ENCODE measurements at places on chromosomes 2 and 18.
A peak's percentile ranks its signal among the peaks of the same experiment; 100 is the strongest.

DNA sequence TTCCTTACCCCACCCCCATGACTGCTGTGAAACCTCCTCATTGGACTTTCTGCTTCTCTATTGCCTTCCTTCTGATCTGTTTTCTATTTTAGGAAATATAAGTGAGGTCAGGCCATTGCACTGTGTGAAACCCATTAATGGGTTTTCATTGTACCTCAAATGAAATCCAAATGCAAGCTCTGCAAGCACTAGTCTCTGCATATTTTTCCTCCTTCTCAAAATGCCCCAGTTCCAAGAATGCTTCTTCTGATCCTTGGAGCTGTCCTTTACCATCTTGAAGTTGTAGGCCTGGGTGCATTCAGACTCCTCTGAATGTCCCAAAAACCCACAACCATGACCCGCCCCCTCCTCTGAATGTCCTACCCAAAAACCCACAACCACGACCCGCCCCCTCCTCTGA is 8.2 kb downstream of the IL1A start:
- DNase-seq: no peak

- no peak for DNase-seq
Measured at GRCh38 chr2:24838541-24838940, 45.3 kb downstream of the CENPO start.

DNA sequence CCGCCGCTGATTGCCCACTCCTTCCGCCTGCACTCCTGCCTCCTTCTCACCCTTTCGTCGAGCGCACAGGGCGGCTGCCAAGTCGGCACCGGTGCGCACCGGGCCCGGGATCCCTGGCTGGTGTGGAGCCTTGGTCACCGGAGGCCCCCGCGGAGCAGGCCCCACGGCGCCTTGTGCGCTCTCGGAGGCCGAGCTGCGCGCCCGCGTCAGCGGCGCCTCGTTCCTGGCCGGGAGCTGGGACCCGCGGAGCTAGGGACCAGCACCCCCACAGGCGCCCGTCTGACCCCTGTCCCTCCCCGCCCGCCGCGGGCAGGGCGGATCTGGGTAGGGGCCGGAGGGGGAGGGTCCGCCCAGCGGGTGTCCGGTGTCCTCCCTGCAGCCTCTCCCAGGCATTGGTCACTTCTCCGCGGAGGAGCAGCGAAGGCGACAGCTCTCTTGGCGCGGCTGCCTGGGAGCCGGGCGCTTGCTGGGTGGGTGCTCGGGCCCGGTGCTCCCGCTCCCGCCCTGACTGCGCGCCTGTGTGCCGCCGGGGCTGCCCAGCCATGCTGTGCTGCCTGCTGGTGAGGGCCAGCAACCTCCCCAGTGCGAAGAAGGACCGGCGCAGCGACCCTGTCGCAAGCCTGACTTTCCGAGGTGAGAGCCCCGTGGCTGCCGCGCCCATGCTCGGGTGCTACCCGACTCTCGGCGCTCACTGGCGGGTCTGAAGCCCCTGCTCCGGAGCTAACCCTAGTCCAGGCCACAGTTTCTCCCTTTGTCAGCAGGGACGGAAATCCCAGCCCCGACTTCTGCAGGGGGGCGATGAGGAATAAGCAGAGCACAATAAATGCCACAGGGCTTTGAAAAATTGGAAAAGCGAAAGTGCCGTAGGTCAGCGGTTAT is 13.2 kb downstream of the DYSF start:
- no peak for DNase-seq

GRCh38 chr2:67674668-67675067 is 277.5 kb downstream of the ETAA1 start:
- no peak for DNase-seq

DNA sequence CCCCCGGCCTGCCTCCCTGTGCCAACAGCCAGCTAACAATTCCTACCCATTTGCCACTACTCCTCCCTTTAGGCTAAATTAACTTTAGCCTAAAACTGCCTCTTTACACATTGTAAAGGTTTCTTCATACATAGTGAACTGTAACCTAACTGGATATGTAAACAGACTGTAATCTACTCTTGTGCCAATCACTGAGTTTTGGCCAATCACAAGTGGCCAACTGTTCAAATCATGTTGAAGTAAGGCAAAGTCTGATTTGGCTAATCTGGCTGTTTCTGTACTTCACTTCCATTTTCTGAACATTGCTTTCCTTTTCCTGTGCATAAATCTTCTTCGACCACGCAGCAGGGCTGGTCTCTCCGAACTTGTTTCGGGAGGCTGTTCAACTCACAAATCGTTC is 103.6 kb upstream of the LYPD6 start:
- DNase-seq: no peak

GRCh38 chr2:20555954-20556353 is 94.9 kb downstream of the HS1BP3 start:
- no peak for DNase-seq

DNA sequence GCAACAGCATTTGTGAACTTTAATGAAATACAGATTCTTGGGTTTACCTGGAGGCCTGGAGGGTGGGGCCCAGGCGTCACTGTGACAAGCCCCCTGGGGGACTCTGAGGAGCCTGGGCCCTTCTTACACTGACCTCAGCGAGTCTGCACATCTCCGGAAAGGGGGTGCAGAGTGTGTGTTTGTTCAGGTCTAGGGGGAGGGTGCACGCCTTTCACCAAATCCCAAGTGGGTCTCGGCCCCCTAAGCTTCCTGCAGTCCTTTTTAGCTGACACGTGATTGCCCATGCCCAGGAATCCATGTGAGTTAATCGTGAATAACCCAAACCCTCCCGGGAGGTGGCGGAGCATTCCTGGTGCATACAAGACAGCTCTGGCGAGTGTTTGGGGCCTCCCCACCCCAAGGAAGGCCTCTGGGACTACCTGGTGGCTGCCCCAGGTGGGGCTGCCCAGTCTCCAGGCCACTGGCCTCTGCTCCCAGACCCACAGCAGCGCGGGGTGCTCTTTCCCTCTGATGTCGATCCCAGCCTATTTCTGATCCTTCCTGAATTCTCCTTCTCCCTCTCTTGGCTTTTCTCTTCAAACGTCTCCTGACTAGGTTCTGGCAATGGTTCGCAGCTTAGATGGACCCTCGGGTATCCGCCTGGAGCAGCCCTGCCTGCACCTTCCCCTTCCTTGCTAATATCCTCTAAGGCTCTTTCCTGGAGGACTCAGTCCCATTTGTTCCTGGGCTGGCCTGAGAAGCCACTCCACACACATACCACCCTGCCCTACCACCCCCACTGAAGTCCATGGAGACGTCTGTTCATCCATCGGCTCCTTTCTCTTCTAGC is 10.0 kb downstream of the NGEF start:
- no peak for DNase-seq

DNA sequence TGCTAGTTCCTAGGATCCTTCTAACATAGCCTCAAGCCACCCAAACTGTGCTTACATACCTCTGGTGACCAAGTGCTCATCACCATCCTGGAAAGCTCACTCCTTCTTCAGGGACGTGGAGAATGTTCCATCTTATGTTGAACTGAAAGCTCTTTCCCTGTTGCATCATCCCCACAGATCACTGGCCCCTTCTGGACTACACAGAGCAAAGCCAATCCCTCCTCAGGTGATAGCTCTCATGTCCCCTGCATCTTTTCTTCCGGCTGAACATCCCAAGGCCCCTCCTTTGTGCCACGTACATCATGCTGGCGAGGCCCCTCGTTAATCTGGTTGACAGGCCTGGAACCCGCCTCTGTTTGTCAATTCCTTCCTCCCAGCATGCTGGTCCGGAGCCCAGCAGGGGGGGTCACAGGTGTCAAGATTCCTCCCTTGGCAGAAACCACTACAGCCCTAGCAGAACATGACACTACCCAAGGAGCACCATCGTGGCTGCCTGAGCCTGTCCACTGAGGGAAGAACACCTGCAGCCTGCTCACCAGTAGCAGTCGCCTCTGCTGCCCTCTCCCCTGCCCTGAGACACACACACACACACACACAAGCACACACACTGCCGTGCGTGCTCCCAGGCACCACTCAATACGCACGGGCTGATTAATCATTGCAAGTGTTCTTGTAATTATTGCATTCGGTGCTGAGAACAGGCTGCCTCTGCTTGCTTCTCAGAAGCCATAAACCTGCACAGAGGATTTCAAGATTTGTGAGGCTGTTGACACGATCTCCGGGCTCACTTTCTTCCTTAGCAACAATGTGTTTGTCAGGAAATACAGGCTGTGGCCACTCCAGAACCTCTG is 6.3 kb upstream of the KCNK3 start:
- DNase-seq: no peak

- DNase-seq: no peak
Measured at GRCh38 chr2:42590176-42590575, 21.7 kb downstream of the MTA3 start.

DNA sequence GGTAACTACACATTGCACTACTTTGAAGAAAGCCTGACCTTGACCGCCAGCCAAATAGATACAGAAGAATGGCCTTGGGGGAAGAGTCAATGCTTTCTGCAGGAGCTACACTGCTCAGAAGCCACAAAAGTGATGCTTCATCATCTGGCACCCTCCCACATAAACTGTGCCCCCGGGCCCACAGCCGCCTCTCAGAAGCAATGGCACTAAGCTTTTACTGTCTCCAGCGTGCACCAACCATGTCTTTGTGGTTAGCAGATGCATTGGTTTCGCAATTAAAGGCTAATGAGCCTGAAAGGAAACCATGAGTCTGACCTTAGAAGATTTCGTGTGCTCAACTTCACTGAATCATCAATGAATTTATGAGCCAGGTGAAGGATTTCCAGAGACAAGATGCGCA is 209.4 kb upstream of the TRIB2 start:
- DNase-seq: peak; percentile 34

- DNase-seq: peak; percentile 40
Measured at GRCh38 chr18:79374408-79375171, 21.1 kb upstream of the NFATC1 start.

- no peak for DNase-seq
Measured at GRCh38 chr2:2294183-2294690, 36.8 kb downstream of the MYT1L start.

DNA sequence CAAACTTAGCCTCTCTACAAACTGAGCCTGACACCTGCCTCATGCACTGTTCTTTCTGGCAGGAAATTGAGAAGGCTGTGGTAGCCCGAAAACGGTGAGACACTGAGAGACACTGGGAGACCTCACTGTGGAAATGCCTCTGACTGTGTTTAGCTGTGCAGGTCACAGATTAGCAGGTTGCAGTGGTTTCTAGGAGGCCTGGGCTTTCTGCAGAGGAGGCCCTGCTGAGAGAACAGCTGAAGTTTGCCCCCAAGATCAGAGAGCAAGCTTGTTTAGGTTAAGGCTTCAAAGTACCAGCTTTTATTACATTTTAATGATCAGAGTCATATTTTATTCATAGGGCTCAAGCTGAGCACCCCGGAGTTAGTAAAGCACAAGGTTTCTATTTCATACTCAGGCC is 68.7 kb upstream of the LYPD6 start:
- no peak for DNase-seq

- no peak for DNase-seq
Measured at GRCh38 chr2:6972067-6972710, 55.0 kb downstream of the RNF144A start.

- no peak for DNase-seq
Measured at GRCh38 chr18:4836141-4836540, 360.9 kb downstream of the AKAIN1 start.

DNA sequence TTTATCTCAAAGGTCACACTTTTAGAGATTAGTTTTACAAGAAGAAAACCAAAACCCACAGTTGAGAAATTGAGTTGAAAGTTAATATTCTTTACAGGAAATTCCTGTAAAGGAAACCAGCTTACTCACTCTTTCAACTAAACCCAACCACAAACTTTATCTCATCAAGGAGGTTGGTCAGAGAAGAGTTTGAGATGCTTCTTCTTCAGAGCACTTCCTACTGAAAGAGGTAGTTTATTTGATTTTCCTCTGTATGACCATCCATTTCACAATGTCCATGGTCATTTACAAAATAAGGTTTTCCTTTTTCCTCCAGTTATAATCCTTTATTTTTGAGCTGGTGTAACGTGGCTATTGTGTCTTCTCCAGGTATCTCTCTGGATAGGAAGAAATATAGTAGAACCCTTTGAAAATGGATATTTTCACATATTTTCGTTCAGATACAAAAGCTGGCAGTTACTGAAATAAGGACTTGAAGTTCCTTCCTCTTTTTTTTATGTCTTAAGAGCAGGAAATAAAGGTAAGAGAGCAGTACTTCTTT is 4.5 kb upstream of the IL18RAP start:
- no peak for DNase-seq

GRCh38 chr2:122237450-122237849 is 482.0 kb downstream of the TSN start:
- DNase-seq: no peak

- no peak for DNase-seq
Measured at GRCh38 chr2:173982918-173983317, 17.7 kb upstream of the SP3 start.

DNA sequence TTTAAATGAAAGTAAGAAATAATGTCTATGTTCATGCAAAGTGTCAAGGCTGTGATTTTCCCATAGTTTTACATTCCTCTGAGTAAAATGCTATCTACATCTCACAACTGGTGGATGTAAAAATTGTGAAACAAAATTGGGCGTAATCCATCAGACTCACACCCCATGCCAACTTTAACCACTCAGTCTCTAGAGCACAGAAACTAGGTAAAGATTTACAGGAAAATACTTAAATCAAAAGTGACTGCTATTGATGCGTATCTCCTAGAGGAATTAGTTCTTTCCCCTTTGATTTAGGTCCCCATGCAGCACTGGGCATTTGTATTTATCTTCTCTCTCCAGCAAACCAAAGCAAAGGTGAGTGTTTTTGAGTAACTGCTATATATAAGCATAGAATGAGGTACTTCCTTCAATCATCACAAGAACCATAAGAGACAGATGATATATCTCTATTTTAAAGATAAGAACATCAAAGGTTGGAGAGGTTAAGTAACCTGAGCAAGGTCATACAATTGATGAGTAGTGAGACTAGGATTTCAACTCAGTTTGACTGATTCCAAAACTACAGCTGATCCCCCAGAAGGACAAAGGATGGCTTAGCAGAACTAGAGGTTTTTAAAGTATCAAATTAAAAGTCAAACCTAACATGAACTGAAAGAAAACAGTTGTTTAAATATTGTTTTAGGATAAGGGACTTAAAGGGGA is 594.0 kb upstream of the ACVR2A start:
- DNase-seq: no peak

DNA sequence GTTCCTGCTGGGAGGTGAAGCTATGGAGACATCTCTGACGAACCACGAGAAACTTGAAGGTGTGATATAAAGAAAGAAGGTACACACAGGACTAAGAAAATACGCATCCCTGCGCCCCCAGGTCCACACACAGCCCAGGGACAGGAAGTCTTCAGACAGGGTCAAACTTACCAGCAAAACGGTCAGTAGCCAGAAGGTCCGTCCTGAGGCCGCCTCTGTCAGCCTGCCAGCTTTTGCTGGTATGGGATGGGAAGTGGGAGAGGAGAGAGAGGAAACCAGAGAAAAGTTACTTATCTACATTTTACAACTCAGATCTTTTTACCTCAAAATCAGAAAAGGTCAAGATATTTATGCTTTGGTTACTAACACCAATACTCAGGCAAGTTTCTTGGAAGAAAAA is 47.2 kb downstream of the HDLBP start:
- no peak for DNase-seq

GRCh38 chr2:102975996-102976975 is 214.5 kb downstream of the TMEM182 start:
- no peak for DNase-seq

Data from CD4-positive, alpha-beta T cell treated with Interleukin-15 for 1 hour (primary cell).